ENCODE measurements at places on chromosomes 7 and 10. TPM values are rescaled to one million over a fixed set of nuclear protein-coding genes. Genes with fewer than 3 reads are reported as not detected.

SPDYE1 gene
- total RNA-seq, result not detected

RPEL1 gene
- total RNA-seq, result not detected

UPK3B gene
- 2.6 TPM for total RNA-seq

ZNF804B gene
- total RNA-seq, result not detected

GRCh38 chr7:86949052-86949778 is 110.2 kb downstream of the ELAPOR2 start:
- DNase-seq, result no peak

DNA sequence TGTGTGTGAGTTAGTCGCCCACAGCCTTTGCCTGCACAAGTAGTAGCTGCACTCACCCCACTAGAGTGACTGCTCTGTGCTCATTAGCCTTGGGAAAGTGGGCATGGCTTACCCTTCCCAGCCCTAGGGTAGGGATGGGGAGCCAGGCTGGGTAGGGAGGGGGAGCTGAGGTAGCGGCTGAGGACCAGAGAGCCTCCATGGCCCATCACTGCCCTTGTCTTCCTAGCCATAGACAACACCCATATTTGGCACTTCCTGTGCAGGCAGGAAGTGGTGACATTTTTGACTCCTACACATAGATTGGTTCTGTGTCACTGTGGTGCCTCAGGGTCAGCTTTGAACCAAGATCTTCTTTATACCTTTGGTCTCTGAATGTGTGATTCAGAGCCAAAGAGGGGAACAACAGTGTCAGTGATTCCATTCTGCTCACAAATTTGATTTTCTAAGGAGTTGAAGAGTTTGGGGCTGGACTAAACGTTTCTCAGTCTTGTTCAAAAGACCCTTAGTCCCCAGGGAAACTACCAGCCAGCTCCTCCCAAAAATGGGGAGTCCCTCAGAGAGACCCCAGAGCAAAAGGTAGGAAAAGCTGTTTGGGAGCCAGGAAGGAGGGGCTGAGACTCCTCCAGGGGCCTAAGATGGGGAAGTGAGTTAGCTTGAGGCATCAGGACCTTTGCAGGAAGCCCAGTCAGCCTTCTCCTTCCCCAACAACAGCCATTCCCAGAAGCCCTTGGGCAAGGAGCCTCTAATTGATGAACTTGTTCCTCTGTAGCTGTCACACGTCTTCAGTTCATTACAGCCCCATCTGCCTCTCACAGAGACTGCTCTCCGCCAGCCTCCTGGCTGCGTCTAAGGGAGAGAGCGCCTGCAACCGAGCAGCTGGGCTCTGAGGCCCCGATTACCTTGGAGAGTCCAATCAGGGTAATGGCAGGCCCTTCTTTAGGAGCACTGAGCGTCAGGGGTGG is 135.0 kb downstream of the CDH23 start:
- DNase-seq, result no peak

- DNase-seq, result no peak
Observed at GRCh38 chr7:116331020-116331419, 120.7 kb downstream of the TES start.

- no peak for DNase-seq
Observed at GRCh38 chr10:35413985-35414861, 77.9 kb downstream of the CCNY start.

GRCh38 chr10:10235003-10235402 is 782.7 kb upstream of the CELF2 start:
- DNase-seq, result no peak

- DNase-seq, result peak; percentile 29
Observed at GRCh38 chr10:48604991-48605508, at the start of gene ARHGAP22. ARHGAP22 (minus strand) TSS chr10:48605073; CDS start chr10:48604796, 277 bp downstream.

DNA sequence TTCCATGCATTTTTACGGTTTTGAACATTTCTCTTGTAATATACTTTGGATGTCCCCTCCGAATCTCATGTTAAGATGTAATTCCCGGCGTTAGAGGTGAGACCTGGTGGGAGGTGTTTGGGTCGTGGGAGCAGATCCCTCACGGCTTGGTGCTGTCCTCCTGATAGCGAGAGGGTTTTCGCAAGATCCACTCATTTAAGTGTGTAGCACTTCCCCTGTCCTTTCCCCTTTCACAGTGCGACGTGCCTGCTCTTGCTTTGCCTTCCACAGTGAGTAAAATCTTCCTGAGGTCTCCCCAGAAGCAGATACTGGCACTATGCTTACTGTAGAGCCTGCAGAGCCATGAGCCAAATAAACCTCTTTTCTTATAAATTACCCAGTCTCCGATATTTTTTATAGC is 6.6 kb downstream of the GPR141 start:
- no peak for DNase-seq

GRCh38 chr7:138433583-138434443 is 26.2 kb upstream of the TRIM24 start:
- no peak for DNase-seq

- DNase-seq, result no peak
Observed at GRCh38 chr7:26504411-26505120, 212.9 kb downstream of the SNX10 start.

DNA sequence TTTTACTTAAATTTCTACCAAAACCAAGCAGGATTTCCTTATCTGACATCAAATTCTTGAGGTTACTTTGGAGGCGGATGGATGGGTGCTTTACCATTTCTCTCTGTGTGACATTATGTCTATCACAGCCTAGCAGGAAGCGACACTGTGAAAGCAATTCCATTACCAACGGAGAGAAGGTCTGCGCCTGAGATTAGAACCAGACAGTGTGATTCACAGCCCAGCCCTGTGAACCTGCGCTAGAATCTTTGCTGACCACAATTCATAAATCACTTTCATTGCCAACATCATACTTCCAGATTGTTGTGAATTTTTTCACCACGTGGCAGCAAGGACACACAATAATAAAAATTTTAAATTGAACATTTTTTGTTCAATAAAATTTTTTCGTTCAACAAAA is 126.5 kb downstream of the CUBN start:
- DNase-seq, result peak; percentile 65

- no peak for DNase-seq
Observed at GRCh38 chr10:31886885-31887284, 41.7 kb downstream of the ARHGAP12 start.

GRCh38 chr10:16848562-16849154 is 31.4 kb upstream of the RSU1 start:
- DNase-seq, result peak; percentile 60

- DNase-seq, result peak; percentile 14
Observed at GRCh38 chr7:17497549-17498167, 199.2 kb downstream of the AHR start.

GRCh38 chr7:104040666-104041065 is 51.2 kb upstream of the RELN start:
- no peak for DNase-seq

- no peak for DNase-seq
Observed at GRCh38 chr10:35352512-35352911, 16.2 kb downstream of the CCNY start.

DNA sequence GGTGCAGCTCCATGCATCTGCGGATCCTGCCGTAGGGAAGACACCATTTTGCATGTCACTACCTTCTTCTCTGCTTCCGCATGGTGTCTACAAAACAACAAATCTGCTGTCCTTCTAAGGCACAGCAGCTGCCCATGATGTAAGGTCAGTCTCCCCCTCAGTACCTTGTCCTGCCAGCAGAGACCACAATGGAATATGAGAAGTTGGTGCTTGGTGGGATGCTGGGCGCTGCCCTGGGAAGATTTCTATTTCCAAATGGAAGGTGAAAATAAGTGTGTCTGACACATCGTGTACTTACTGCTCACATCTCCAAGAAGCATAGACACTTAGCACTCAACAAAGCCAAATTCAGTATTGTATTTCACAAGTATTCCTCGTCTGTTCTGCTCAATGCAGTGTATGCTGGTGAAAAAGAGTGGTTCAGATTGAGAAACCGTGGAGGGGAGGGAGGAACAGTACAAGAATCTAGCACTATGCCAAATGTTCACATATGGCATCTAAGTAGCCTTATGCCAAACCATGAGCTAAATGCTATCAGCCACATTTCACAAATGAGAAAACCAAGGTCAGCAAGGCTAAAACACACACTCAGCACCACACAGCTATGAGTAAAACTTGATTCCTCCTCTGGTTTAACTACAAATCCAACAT is 95.0 kb downstream of the GRB10 start:
- DNase-seq, result no peak

- peak; percentile 62 for DNase-seq
Observed at GRCh38 chr10:42367532-42368230, 270.7 kb downstream of the ZNF33B start.

GRCh38 chr10:130770018-130770630 is 541.4 kb downstream of the TCERG1L start:
- no peak for DNase-seq

GRCh38 chr7:74059037-74059436 is 24.6 kb upstream of the LIMK1 start:
- DNase-seq, result no peak
